ENCODE measurements at places on chromosomes 7 and 10.
A peak's percentile ranks its signal among the peaks of the same experiment; 100 is the strongest.

GRCh38 chr10:103490986-103491314, 2.6 kb upstream of the NEURL1 start:
- DNase-seq: no peak

- no peak for DNase-seq
Measured at GRCh38 chr7:25863729-25864110, 288.3 kb upstream of the NFE2L3 start.

- peak; percentile 78 for DNase-seq
Measured at GRCh38 chr7:32495298-32496051, at the start of gene AVL9. Gene AVL9 (plus strand): TSS chr7:32495489. CDS start chr7:32495710, 221 bp downstream.

DNA sequence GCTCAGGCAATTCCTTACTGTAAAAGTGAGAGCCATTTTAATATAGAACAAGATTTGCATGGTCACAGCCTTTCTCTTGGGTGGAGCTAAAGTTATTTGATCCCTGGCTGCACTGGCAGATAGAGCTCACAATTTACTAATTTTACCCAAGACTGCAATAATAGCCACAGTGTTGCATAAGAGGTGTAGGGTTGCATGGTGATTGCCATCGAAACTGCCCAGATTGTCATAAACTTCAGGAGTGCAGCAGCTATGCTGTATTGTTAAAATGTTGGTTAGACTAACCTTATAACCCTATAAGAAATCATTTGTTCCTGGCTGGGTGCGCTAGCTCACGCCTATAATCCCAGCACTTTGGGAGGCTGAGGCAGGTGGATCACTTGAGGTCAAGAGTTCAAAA, 50.0 kb downstream of the VCL start:
- no peak for DNase-seq

DNA sequence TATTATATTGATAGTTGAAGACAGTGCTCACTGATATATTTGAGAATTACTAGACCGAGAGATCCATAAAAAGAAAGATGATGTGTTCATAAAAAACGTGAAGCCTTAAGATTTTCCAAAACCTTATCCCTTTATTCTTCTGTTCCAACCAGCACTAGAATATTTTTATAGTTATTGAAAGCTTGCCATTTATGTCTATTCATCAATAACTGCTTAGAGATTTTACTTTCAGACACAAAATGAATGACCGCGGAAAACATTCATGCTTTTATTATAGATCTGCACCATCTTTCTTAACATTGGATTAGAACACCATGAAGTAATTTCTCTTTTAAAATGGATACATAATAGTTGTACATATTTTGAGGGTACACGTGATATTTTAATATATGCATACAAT, 77.6 kb downstream of the FBXL13 start:
- no peak for DNase-seq

DNA sequence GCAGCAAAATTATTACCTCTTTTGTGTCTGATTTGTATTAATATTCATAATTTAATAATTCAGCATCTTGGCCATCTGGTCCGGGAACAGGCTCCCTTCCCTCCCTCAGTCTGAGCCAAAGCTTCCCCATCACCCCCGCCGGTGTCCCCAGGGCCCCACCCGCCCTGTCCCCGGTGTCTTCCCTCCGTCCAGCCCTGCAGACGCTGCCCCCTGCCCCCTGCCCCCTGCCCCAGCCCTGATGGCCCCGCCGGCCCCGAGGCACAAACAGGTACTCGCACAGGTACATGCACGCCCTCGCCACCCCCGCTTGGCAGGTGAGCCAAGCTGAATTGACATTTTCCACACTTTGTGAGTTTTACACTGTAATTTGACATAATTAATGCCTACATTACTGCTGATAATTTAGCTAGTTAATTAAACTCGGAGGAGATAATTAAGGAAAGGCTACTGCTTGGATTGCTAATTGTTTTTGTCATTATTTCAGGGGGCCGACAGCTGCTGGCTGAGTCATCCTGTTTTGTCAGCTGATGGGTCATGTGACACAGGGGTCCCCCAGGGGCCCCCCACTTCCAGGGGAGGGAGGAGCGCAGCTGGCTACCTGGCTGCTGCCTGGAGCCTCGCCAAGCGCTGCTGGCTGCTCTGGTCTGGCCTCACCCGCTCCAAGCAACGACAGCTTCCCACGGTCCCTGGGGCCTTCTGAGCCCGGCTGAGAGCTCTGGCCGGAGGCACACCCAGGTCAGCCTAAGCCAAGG, 36.6 kb downstream of the MICALL2 start:
- DNase-seq: no peak

- no peak for DNase-seq
Measured at GRCh38 chr10:28480628-28480965, 52.3 kb upstream of the WAC start.

DNA sequence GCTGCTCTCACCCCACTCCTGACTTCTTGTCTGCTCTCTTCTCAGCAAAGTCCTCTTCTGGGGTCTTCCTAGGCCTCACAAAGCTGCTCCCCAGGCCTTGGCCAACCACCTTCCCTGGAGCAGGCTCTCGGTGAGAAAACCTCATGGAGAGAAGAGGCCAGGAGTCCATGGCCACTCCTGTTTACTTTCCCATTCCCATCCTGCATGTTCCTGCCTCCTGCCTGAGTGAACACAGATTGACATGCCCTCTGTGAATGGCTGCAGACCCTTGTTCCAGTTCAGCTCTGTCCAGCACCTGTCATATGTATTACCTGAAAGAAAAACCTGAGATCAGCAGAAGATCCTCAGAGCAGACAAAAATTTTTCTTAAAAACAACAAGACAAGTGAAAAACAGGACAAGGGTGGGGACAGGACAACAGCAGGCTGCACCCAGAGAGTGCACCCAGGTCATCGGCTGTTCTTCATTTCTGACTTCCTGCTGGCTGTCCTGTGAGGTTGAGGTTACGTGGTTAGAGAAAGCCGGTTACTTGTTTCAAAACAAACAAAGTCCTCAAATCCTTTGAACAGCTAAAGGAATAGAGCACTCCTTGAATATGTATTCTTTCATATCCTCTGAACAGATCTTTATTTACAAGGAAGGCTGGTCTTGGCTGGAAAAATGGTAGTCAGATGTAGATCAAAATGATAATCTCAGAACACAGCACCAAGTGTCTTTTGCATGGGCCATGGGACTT, 34.0 kb upstream of the DLD start:
- no peak for DNase-seq

DNA sequence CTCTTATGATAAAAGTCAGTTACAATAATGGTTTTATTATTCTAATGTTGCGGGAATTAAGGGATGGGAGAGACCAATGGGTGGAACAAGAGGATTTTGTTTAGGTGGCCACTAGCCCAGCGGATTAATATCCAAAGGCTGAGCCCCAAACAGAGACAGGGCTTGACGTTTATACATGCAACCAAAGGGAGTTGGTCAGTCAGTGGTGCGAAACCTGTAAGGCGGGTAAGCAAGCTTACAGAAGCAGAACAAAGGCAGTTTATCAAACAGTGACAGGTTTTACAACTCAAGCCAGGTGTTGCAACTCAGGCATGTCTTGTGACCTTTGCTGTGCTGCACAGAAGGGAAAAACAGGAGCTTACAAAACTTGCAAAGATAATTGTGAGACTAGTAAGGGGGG, 622.9 kb upstream of the MBL2 start:
- DNase-seq: no peak

- no peak for DNase-seq
Measured at GRCh38 chr7:139918480-139918879, 89.4 kb downstream of the TBXAS1 start.

DNA sequence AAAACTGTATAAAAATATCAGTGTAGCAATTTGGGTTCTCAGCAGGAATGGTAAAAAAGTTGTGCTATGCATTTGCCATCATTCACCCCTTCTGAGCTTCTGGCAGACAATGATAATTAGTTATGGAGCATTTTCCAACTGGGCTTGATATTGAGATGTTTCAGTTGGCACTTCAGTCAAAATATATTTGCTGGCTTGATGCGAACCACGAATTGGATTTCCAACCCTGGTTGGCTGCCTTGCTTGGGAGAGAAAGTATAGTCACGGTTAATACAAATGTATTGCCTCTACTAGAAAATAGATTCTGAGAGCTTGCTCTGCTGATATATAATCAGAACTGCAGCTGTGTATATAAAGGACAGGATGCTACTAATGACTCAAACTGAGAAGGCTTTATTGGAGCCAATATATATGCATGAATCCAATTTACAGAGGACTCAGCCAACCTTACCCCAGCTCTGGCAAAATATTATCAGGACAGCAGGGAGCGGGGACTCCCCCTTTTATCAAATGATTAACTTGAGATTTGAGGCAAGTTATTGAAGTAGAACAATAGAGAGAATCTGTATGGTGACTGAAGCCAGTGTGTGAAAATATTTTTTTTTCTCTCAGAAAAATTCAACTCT, 219.8 kb upstream of the SMIM30 start:
- DNase-seq: no peak

- no peak for DNase-seq
Measured at GRCh38 chr7:47390914-47391313, 191.0 kb downstream of the TNS3 start.

- DNase-seq: no peak
Measured at GRCh38 chr7:11709196-11709595, 122.8 kb downstream of the THSD7A start.

DNA sequence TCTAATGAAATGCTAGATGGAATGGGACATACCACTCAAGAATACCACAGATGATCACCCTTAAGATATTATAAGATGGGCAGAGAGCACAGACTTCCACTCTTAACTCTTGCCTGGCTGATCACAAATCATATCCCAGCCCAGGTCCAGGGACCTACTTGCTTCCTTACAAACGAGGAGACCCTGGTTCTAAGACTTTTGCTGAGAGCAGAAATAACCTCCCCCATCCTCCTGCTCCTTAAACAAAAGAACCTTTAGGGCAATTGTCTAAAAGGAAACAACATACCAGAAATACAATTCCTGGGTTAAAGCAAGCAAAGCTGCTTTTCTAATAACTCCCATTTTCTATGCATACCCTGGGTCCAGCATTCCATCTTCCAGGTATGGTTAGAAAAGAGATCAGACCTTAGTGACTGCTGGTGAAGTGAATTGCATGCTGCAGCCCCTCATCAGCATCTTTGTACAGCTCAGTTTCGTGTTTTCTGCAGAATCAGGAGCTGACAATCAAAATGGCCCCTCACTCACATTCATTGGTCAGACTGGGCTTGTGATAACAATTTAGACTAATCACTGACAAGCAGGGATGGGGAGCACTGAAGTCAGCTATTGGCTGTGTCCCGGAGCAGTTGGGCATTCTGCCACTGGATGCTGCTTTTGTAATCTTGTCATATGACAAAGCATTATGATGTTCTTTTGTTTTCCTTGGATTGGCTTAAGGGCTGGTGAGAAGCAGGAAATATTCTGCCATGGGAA, 14.6 kb downstream of the IFIT3 start:
- DNase-seq: no peak

DNA sequence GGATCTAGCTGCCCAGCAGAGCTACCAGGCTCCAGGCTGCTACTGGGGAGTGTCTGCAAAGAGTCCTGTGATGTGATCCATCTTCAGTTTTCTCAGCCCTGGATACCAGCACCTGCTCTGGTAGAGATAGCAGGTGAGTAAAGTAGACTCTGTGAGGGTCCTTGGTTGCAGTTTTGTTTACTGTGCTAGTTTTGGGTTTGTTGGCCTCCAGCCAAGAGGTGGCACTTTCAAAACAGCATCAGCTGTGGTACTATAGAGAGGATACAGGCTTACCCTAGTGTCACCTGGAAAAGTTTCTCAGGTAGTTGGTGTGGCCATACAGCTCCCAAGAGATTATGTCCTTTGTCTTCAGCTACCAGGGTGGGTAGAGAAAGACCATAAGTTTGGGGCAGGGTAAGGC, 56.3 kb downstream of the MTERF1 start:
- DNase-seq: no peak

DNA sequence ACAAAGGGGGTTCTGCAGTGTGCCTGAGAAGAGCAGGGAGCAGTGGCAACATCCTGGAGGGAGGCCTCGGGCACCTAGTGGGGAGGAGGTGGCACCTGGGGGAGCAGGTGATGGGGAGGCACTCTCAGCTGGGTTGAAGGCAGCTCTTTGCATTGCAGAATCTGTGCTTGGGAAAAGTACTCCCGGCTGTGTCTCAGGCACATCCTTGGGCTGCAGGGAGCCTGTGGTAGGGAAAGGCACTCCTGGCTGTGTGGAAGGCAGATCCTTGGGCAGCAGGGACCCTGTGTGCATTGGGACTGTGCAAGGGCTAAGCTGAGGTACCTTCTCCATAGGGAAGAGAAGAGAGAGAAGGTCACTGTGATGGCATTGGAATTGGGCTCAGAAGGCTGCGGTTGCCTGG, 52.8 kb upstream of the ANTXRL start:
- DNase-seq: no peak

DNA sequence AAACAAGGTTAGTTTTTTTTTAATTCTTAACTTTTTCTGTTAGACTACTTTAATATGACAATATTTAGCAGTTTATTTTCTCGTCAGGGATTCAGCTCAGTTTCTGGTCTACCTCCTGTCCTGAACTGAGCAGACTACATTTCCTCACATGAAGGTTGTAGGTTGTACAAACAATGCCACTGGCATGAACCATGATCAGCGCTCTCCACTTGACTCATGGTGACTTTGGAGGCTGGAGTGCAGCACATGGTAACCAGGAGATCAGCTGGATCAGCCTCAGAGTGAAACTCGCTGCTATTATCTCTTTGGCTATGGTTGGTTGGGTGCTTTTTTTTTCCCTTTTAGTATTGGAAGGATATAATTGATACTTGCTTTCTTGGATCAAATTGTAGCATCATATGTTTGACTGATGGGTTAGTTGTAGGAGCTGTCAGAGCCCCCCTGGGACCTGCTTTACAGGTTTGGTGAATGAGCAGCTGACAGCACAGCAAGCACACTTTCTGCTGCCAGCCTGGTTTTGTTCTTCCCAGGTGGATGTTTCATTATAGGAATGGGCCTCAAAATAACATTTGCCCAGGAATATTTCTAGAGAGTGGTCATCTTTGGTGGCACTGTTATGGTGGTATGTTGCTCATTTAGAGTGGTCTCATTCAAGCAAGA, 556.4 kb downstream of the AUTS2 start:
- DNase-seq: no peak

DNA sequence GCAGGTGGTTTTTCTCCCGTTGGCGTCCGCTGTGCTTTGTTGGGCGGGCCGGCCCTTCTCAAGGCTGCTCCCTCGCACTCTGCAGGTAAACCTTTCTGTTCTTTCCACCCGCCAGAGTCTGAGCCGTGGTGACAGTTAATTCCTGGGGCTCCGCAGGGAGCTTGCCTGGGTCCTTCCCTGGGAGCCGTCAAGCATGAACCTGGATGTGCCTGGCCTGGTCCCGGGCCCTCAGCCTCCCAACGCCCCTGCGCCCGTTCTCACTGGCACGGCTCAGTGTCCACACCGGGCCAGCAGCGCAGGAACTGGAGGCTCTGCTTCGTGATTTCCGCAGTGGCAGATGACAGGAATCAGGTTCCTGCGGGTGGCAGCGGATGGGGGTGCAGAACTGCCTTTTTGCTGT, 10.9 kb upstream of the NKX6-2 start:
- DNase-seq: no peak

DNA sequence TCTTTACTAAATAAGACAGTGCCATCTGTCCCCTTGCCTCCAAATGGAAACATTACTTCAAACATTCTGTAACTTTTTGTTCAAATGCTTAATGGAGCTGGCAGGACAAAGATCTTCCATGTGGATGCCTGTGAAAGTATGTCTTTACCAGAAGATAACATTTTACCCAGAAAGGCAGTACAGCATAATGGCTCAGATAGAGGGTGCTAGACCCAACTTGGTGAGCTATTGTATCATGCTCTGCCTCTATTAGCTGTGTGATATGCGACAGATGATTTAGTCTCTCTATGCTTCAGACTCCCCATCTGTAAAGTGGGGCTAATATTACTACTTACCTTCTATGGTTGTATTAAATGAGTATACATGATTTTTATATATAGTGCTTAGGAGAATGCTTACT, 8.8 kb upstream of the SMKR1 start:
- no peak for DNase-seq

GRCh38 chr7:58086461-58086860, 636.5 kb downstream of the ZNF716 start:
- DNase-seq: no peak
